ENCODE measurements at places on chromosomes 7 and 10. TPM values are rescaled to one million over a fixed set of nuclear protein-coding genes. Genes with fewer than 3 reads are reported as not detected.

ELMO1 gene
- total RNA-seq = 0.16 TPM

SUFU gene
- total RNA-seq = 2.9 TPM

AOC1 gene
- total RNA-seq = not detected

PLAU gene
- total RNA-seq = 63.4 TPM

NEUROD6 gene
- total RNA-seq = not detected

FAM131B gene
- total RNA-seq = 8.2 TPM

EPHB4 gene
- 41.0 TPM for total RNA-seq

CLRN3 gene
- total RNA-seq = not detected

BUD23 gene
- total RNA-seq = 50.1 TPM
